Hair follicle dermal papilla cell (primary cell): ENCODE measurements at places on chromosomes 3 and 15. TPM values are rescaled to one million over a fixed set of nuclear protein-coding genes. Genes with fewer than 3 reads are reported as not detected.

FBXL22 gene
- 0.49 and 1.1 TPM in 2 replicates for total RNA-seq

FSIP1 gene
- 8.3 and 15.4 TPM in 2 replicates for total RNA-seq

ZNF662 gene
- total RNA-seq, result 4.3 and 6.7 TPM in 2 replicates

LRRC31 gene
- total RNA-seq, result not detected in 2 replicates

HACD3 gene
- total RNA-seq, result 79.9 and 81.9 TPM in 2 replicates
